ENCODE measurements at places on chromosomes 4 and X.

GRCh38 chrX:10903523-10903922 is 207.6 kb upstream of the HCCS start:
- DNase-seq, result no peak

DNA sequence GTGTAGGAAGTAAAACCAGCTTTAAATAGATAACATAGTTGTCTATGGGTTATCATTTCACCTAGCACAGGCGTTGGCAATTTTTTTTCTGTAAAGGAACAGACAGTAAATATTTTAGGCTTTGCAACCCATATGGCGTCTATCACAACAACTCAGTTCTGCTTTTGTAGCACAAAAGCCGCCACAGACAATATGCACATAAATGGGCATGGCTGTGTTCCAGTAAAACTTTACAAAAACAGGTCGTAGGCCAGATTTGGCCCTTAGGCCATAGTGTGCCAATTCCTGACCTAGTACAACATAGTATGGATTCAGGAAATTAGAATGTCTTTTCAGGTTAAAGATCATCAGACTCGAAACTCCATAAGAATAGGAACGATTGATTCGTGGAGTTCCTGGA is 265.3 kb upstream of the GK2 start:
- DNase-seq, result no peak

DNA sequence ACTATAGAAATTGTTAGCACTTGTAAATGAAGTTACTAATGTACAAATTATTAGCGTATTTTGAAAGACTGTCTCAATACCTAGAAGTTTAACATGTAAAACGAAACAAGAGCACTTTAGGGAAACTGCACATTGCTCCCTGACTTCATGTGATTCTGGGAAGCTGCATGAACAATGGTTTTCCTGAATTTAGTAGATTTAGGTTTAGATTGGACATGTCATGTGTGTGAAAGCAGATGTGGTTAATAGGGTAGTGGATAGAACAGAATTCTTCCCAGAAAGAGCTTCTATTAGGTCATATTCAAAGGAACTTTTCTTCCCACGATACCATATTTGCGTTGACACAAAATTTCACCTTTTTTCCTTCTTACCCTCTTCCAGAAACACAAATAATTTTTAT is 14.9 kb upstream of the CXCL8 start:
- DNase-seq, result no peak

- DNase-seq, result no peak
These were observed 2.7 kb downstream of the UTP14A start for GRCh38 chrX:129908636-129909035.

GRCh38 chr4:7512428-7512827 is 77.7 kb upstream of the PSAPL1 start:
- DNase-seq, result no peak

DNA sequence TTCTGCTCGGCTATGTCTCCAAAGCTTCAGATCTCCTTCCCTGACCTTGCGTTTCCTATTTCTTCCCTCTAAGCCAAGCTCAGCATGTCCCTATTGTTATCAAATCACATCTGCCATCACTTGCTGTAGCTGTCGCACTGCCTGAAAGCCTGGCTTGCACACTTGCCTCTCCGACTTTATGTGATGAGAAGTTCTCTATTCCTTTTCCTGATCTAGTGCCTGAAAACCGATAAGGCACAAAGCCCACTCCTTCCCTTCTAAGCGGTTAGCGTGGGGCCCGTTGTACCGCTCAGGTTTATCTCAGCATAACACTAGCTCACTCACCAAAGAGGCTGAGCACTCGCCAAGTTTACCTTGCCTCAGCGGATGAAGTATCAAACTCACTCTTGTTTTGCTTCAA is 816 bp downstream of the NMU start:
- no peak for DNase-seq

- no peak for DNase-seq
These were observed 38.4 kb upstream of the ARHGEF6 start for GRCh38 chrX:136819031-136819703.

DNA sequence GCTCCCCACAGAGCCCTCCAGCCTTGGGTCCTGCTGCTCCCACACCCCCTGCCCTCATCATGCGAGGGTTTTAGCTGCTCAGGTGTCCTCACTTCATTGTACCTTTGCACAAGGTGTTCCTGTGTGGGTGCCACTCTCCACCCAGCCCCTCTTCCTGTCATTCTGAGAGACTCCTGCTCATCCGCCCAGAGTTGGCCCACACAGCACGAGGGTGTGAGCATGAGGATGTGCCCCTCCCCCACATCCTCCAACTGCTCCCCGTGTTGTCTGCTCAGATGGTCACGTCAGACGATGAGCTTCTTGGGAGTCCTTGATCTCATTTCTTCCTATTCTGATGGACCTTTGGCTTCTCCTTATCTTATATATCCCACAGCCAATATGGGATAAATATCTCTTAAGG is 53.2 kb downstream of the HTT-AS start:
- no peak for DNase-seq

DNA sequence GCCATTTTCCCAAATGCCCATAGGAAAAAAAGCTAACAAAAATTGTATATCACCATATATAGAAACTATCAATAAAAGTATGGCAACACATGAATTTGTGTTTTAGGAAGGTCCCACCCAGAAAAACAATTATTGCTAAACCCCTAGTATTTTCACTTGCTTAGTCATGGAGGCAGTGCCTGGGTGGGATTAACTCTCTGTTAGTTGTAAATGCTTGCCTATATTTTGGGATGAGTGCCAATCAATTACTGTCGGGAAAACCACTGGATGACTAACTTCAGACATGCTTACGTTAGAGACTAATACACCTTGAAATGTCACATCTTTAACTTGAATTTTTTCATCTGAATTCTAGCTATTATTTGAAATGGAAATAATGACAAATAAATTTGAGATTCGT is 33.9 kb downstream of the TMPRSS11A start:
- DNase-seq, result no peak

GRCh38 chr4:78845472-78845871 is 69.3 kb downstream of the BMP2K start:
- no peak for DNase-seq

GRCh38 chrX:120755066-120755846 is 120.4 kb downstream of the CT47B1 start:
- DNase-seq, result peak; percentile 21

GRCh38 chr4:2837904-2838496 is 5.6 kb upstream of the ADD1 start:
- DNase-seq, result no peak

DNA sequence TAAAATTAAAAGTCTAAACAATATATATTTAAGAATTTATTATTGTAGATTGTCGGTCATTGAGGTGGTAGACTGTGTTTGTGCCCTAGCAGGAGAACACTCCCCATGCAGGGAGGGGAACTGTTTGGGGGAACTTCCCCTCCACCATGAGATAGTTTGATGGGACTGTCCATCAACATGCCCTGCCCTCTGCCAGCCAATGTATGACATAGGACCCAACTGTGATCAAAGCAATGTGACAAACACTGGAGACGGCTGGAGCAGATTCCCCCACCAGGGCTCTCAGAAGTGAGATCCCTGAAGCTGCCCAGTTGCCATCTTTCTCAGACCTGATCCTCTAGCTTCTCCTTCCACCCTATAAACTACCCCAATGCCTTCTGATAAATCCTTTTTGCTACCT is 44.9 kb downstream of the SH3KBP1 start:
- no peak for DNase-seq

GRCh38 chr4:59598330-59598618 is 1601.9 kb upstream of the ADGRL3 start:
- no peak for DNase-seq

DNA sequence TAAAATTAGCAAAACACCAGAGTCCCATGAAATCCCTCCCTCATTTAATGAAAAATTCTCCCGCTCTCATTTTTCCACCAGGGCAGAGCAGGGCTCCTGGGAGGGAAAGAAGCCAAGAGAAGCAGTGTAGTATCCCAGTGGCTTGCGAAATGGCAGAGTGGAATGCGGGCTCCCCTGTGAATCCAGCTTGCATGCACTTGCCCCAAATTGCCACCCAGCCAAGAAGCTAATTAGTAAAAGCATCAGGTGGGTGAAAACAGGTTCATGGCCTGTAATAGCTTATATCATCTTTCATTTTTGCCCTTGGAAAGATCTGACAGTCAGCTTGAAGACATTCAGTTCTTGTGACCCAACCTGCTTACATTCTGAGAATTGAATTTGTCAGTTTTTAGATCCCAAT is 10.1 kb downstream of the AMOT start:
- DNase-seq, result no peak

- DNase-seq, result no peak
These were observed 90.4 kb downstream of the ARHGAP6 start for GRCh38 chrX:11575332-11575731.
